CD14-positive monocyte (primary cell): ENCODE measurements at places on chromosomes 12 and 14.

DNA sequence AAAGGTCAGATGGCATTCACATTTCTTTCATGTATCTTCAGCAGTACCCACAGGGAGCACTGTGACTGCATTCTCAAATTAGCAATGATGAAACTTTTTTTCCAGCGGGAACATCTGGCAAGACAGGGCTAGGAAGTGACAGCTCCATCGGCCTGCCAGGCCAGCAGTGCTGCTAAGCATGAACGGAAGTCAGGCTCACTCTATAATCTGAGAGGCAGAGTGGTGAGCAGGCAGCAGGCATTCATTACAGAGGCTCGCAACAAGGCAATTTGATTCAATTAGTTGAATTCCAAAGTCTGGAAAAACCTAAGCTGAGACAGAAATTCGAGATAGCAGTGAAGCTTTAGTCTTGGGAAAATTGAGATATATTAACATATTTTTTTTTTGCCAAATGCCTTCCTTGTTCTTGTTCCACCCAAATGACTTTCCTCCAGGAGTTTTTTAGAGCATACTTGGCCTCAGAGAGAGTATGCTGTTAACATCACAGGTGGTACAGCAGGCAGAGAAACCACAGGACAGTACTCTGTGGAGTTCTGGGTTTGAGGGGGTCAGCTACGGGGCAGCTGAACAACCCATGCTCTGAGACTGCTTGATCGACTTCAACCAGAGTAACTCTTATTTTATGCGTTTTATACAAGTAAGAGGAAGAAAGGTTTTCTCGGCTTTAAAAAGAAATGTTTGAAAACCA, 414.9 kb downstream of the APAF1 start:
- DNase-seq = no peak

- DNase-seq = no peak
These were observed 33.2 kb upstream of the FAM222A start for GRCh38 chr12:109680264-109681005.

GRCh38 chr12:121668750-121669520, 519 bp downstream of the MORN3 start:
- DNase-seq = peak; percentile 31

DNA sequence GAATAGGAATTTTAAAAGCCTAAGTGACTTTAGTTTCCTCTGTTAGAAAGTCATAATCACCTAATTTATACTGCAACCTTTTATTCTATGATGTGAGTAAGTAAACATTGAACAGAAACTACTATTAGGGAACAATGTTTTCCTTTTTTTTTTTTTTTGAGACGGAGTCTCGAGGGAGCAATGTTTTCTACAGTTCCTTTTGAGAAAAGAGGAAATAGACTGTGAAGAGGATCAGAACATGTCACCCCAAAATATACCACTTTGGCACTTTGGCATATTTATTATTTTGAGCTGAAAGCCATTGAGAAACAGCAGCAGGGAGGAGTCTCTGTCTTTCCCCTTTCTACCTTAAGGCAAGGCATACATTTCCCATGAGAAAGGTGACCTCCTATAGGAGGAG, 162.7 kb upstream of the CNOT2 start:
- DNase-seq = peak; percentile 30

- peak; percentile 83 for DNase-seq
These were observed 33.5 kb downstream of the RAD51B start for GRCh38 chr14:67852926-67853604.

DNA sequence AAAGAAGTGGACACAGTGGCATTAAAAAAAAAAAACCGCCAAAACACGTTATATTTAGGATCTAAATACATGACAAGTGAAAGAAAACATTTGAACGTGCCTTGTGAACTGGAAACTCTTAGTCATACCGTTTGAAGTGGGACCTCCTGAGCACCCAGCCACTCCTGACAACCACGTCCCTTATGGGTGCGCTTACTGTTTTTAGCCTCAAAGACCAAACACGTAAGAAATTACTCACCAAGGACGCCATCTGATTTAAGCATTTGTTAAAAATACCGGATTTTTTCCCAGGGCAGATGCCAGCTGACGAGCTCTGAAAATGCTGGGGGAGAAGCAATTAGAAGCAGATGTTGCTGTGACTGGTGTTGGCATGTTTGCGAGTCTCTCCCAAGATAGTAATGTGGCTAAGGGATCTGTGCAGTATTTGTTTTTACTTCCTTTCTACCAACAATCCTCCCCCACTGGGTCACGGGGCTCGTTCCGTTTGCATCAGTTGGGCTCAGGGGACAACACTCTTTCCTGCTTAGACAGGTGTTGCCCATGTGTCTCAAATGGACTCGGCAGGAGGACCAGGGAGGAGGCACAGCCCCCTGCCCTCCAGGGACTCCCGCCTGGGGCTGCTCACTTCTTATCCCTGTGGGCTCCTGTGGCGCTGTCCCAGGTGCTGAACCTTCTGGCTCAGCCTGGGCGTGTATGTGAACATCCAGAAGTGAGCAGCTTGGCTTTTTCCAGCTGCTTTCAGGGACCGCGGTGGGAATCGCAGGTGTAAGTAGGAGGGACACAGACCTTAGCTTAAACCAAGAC, 101.0 kb downstream of the BEGAIN start:
- DNase-seq = no peak

DNA sequence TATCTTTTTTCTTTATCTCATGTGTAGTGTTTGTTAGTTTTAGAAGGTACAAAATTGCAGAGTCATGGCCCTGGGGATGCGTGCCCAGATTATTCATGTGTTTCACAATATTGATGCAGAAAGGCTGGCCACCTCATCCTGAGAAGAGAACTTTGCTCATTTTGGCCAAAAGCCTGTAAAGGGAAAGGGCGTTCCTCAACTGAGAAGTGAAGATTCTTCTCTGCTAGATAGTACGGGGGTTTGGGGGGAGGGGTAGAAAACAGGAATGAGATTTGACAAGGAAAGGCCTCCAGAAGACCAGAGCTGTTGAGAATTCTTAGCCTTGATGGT, 1.7 kb downstream of the MGST1 start:
- peak; percentile 92 for DNase-seq

GRCh38 chr12:70359458-70360197, 6.5 kb upstream of the KCNMB4 start:
- no peak for DNase-seq

GRCh38 chr14:95480109-95480886, 36.2 kb downstream of the SYNE3 start:
- DNase-seq = peak; percentile 24

GRCh38 chr12:50061171-50061570, 3.8 kb downstream of the ASIC1 start:
- DNase-seq = no peak

DNA sequence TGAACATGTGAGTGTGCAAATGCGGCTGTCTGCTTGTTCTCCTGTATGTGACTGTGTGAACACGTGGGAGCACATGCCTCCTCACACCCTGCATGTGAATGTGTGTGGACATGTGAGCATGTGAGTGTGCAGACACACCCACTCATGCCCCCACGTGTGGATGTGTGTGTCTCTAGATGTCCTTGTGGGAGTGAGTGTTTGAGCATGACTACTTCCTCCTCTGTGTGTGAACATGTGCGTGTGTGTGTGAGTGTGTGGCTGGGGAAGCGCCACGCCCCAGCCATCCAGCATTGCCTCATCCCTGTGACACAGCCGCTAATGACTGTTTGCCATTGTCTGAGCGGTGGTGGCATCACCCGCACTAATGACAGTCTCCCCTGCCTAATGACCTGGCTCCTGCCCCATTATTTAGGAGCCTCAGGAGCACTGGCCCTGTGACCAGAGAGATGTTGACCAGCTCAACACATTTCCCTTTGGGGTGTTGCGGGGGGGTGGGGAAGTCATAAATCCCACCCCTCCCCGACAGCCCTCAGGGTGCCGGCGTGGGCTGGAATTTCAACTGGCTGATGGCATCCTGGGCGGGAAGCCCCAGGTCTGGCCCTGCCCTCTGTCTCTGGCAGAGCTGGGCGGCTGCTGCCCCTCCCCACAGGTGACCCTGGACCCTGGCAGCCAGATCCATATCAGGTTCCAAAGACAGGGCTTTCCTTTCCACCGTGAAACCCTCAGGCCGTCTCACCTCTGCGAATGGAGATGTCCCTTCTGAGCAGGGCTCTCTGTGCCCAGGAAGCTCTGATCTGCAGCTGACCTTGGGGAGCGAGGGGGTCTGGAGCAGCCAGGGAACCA, 11.5 kb upstream of the KRT80 start:
- peak; percentile 99 for DNase-seq

GRCh38 chr12:2142068-2142467, 89.3 kb downstream of the CACNA1C start:
- DNase-seq = no peak

GRCh38 chr14:33120341-33120740, 181.7 kb downstream of the NPAS3 start:
- no peak for DNase-seq

- no peak for DNase-seq
These were observed 127.1 kb upstream of the BMP4 start for GRCh38 chr14:54083549-54084239.

- no peak for DNase-seq
These were observed 883.7 kb upstream of the TMEM132C start for GRCh38 chr12:127383281-127383680.

GRCh38 chr14:52402812-52403526, 88.9 kb downstream of the PTGER2 start:
- DNase-seq = peak; percentile 42

GRCh38 chr12:53223389-53224060, 8.5 kb downstream of the RARG start:
- no peak for DNase-seq

DNA sequence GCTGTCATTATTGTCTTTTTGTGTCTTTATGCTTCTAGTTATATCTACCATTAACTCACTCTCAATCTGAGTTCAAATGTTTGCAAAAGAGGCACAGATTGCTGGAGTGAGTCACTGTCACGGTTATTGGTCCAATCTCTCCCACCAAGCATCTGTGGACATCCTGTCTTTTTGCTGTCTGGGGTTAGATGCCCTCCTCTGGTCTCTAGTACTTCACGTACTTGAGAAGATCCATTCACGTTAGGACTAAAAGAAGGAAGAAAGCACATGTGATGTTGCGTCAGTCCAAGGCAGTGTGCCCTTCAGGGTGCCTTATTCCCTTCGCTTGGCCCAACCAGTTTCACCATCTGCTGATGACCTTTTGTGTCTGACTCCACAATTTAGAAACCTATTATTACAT, 72.3 kb upstream of the STXBP6 start:
- DNase-seq = peak; percentile 25

DNA sequence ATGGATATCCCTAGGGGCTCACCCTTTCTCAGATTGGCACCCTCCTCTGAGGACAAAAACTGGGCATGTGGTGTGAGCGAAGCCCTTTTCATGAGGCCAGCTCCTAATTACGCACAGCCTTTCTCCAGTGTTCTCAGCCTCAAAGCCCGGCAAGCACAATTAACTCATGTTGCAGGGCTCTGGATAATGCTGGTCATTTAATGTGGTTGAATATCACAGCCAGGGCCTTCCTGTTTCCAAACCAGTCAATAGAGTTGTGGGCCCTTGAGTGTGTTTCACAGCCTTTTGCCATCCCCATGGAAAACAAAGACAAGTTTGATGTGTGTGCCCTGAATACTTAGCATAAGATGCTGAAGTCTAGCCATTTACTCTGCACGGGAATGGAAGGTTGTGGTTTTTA, 114.2 kb upstream of the ARHGAP5 start:
- no peak for DNase-seq

DNA sequence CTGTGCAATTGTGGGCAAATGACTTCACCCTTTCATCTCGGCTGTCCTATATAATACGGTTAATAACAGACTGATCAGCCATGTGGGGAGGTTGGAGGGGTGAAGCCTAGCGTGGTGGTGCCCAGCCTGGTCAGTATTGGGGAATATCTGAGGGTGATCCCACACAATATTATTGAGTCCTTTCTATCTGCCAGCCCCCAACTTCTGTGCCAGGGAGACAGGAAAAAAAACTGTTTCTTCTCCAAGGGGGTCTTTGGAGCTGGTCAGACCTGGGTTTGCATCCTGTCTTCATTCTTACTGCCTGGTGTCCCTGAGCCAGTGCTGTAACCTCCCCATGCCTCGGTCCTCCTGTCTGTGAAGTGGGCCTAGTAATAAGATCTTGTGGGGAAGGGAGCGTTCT, 6.5 kb downstream of the CYP46A1 start:
- no peak for DNase-seq

DNA sequence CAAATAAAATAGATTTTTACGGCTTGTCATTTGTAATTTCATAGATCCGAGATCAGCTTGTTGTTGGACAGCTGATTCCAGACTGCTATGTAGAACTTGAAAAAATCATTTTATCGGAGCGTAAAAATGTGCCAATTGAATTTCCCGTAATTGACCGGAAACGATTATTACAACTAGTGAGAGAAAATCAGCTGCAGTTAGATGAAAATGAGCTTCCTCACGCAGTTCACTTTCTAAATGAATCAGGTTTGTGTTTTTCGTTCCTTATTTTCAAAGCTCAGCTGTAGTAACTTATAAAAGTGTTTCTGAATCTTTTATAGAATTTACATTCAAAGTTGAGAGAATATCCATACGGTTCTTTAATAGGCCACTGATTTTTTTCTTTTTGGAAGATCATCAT, 89.1 kb downstream of the LRRK2 start:
- no peak for DNase-seq

GRCh38 chr14:95442016-95442632, 74.3 kb downstream of the SYNE3 start:
- DNase-seq = no peak

DNA sequence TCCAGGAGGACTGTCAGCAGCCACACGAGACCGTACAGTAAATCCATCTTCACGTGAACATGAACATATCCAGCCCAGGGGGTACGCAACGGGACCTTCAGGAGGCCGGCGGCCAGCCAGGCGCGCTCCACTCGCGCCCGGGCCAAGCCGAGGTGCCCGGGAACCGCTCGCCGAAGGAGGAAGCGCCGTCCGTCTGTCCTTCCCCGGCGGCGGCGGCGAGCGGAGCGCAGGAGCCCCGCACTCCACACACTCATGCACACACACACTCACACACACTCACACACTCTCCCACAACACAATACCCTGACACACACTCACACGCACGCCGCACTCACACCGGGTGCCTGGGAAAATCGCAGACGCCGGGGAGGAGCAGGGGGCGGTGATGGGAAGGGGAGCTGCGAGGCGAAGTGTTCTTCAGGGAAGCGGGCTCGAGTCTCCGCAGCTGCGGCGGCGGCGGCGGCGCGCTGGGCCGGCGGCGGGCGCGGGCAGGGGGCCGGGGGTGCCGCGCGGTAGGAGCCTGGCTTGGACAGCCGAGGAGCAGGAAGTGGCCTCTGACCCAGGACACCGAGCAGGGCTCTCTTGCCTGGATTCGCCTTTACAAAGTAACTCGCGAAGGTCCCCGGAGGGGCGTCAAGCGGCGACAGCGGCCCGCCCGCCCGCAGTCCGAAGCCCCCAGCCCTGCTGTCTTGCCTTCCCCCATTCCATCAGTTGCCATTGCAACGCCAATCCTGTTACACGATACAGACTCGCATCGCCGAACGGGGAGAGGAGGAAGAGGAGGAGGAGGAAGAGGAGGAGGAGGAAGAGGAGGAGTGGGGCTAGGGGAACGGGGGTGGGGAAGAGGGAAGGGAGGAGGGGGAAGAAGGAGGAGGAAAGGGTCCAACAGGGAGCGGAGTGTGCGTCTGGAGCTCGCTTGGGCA, 601 bp downstream of the MDGA2 start:
- no peak for DNase-seq
